ENCODE measurements at places on chromosomes 2 and 18. TPM values are rescaled to one million over a fixed set of nuclear protein-coding genes. Genes with fewer than 3 reads are reported as not detected.

CNRIP1 gene
- 0.33 TPM for total RNA-seq

NIF3L1 gene
- 30.3 TPM for total RNA-seq

APCDD1 gene
- 0.35 TPM for total RNA-seq

GALR1 gene
- not detected for total RNA-seq

MORN2 gene
- 17.9 TPM for total RNA-seq

SLC11A1 gene
- not detected for total RNA-seq

PCARE gene
- total RNA-seq = not detected

KYNU gene
- total RNA-seq = 24.9 TPM

COX5B gene
- total RNA-seq = 502 TPM

SERPINB13 gene
- total RNA-seq = 44.9 TPM

CFAP53 gene
- 0.85 TPM for total RNA-seq

UNC80 gene
- not detected for total RNA-seq

ARHGAP25 gene
- total RNA-seq = 3.9 TPM

SP140 gene
- total RNA-seq = not detected

SERPINB4 gene
- 5.0 TPM for total RNA-seq

GPC1 gene
- total RNA-seq = 210 TPM

MC4R gene
- not detected for total RNA-seq

FTCDNL1 gene
- total RNA-seq = 0.09 TPM

SPC25 gene
- total RNA-seq = 6.8 TPM

EVA1A gene
- 26.4 TPM for total RNA-seq

CXCR2 gene
- 0.09 TPM for total RNA-seq

ACMSD gene
- total RNA-seq = 0.46 TPM

RPRM gene
- total RNA-seq = not detected

SESTD1 gene
- total RNA-seq = 9.0 TPM

ALPG gene
- total RNA-seq = not detected

VAPA gene
- 153 TPM for total RNA-seq

WDR54 gene
- total RNA-seq = 53.5 TPM

SPATA3 gene
- total RNA-seq = not detected

MAPRE2 gene
- total RNA-seq = 7.1 TPM

RBM43 gene
- 2.0 TPM for total RNA-seq

RNF181 gene
- total RNA-seq = 206 TPM

GPR155 gene
- 1.8 TPM for total RNA-seq

KCNE4 gene
- total RNA-seq = 0.35 TPM

VWC2L gene
- not detected for total RNA-seq

RIT2 gene
- not detected for total RNA-seq

C2orf80 gene
- total RNA-seq = not detected

ALPI gene
- not detected for total RNA-seq

ZSWIM2 gene
- not detected for total RNA-seq

DYNAP gene
- total RNA-seq = not detected

TTN gene
- not detected for total RNA-seq

FZD7 gene
- total RNA-seq = 6.8 TPM

PKDCC gene
- total RNA-seq = 0.78 TPM

ZNF396 gene
- total RNA-seq = 0.19 TPM
